Hematopoietic multipotent progenitor cell (in vitro differentiated cells): ENCODE measurements at places on chromosomes 12 and 14. TPM values are rescaled to one million over a fixed set of nuclear protein-coding genes. Genes with fewer than 3 reads are reported as not detected.

BCL11B gene
- under 0.01 TPM for total RNA-seq

SLC25A47 gene
- total RNA-seq, result not detected

TFCP2 gene
- 10.8 TPM for total RNA-seq

PXN gene
- 24.8 TPM for total RNA-seq

FGD6 gene
- total RNA-seq, result 0.27 TPM

TAS2R30 gene
- total RNA-seq, result 7.8 TPM

DNA sequence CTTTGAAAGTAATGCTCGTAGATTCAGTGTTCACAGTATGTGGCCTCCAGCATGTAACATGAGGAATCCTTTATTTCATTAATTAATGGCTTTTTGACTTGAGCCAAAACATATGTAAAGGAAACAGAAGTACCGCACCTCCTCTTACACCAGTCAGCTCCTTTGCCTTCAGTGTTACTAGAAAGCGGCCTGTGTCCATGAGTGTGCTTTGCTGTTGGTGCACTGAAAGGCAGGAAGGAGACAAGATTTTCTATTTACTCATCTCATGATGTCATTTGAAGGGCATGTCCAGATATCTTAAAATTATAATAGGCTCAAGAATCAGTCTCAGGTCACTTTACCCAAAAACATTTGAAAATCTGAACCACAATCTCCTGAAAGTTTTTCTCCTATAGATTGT, 9.9 kb upstream of the CCT2 start:
- no peak for DNase-seq

GRCh38 chr14:60506985-60507829, 1.7 kb upstream of the SIX6 start:
- no peak for DNase-seq

- DNase-seq, result no peak
These were observed 6.0 kb upstream of the CHD4 start for GRCh38 chr12:6613015-6613775.

DNA sequence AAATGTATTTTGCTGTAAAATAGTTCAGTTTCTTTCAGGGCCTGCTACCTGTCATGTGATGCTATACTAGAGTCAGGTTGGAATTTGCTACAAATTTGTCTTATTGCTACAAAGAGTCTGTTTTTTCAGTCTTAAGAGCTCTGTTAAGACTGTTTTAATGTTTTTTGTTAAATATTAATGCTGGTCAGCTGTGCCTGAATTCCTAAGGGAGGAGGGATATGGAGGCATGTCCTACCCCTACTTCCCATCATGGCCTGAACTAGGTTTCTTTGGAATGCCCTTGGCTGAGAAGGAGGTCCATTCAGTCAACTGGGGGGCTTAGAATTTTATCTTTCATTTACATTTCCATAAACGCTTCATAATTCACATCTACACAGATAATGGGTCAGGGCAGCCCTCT, 30.0 kb downstream of the IQSEC3 start:
- no peak for DNase-seq

DNA sequence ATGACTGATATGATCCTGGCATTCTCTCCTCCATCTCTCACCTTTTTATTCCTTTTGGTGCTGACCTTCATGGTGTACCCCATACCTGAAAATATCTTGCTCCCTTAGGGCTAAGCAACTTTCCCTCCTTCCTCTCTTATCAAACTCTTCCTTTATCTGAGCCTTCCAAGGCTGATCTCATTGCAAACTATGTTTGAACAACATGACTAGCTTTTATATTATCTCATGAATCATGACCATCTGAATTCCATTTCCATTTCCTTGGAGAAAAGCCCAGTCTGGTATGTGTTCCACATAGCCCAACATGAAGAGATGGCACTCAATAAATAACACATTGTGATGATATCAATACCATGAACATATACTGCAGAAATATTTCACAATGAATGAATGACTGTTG, 111.6 kb downstream of the TSPAN8 start:
- DNase-seq, result no peak

- DNase-seq, result no peak
These were observed 141.9 kb downstream of the ANO6 start for GRCh38 chr12:45357539-45358417.

DNA sequence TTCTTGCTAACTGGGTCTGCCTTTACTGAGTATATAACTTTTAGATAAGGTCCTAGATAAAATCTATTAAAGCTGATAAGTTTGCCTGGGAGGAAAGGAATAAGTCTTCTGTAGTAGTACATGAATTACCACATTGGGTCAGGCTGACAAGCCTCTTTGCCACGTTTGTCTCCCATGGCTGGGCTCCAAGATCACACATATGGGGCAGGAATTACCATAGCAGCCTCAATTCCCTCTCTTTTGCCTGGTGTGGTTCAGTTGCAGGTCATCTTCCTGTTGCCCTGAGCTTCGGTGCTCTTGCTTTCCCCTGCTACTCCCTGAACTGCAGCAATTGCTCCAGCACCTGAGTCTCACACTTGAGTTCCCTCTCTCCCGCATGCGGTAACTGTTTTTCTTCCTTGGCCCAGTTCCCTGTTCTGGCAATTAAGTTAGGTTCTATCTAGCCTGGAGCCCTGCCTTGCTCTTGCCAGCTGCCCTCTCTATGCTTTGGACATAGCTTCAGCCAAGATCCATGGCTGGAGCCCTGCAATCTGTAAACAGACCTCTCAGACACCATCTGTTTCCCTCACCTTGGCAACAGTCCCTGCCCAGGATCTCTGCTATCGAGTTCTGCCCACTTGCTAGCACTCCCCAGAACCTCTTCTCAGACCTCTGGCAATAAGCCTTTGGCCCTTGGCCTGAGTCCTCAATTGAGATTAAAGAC, 5.8 kb upstream of the GLT8D2 start:
- no peak for DNase-seq

GRCh38 chr12:43795716-43796280, 10.3 kb downstream of the TWF1 start:
- DNase-seq, result no peak

- DNase-seq, result no peak
These were observed 819.2 kb downstream of the FSCB start for GRCh38 chr14:43687921-43688320.

DNA sequence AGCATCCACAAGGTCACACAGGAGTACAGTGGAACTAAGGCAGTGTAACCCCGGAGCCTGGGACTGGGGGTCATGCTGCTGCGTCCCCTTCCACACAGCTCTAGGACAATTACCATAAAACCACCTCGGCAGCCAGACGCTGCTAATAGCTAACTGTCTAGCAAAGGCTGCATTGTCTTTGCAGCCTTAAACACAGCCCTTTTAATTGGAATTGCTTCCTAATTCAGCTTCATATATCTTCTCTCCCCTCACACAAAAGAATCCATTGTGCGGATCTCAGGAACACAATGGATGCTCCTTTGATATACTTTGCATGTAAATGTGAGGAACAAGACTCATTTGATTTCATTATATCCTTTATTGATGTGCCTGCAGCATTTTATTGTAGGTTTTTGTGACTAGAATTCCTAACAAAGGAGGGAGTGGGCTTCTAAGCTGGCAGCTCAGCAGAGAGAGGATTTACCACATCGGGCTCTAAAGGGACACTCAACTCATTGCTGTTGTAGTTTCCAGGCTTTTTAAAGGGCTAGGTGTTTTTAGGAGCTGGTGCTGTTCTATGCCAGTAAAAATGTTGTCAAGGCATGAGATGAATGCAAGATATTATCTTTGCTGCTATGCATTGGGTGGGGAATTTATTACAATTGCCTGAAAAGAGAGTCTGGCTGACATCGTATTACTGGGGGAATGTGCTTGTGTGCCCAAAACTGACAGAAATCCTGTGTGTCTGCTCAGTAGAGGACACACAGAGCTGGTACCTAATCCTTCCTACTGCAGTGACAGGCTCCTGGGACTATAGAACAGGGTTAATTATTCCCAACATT, 30.4 kb upstream of the DACT1 start:
- no peak for DNase-seq

- no peak for DNase-seq
These were observed at the start of gene PTPRB for GRCh38 chr12:70637303-70638085. TSS of gene PTPRB (minus strand) at chr12:70637429. CDS start at chr12:70637395, 34 bp downstream.

DNA sequence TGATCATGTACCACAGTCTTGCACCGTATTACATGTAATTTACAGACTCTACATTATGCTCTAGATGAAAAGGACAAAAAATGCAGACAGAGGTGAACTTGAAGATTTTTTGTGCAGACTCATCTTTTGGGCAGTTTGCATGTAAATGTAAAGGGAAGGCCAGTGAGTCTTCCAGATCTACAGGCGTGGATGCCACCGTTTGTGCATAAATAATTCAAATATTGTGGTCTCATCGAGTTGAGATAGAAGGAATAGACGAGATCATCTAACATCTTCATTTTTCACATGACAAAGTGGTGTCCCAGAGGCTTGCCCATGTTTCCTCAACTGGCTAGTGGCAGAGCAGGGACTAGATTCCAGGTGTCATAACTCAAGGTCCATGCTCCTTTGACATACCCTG, 125.2 kb downstream of the ALX1 start:
- no peak for DNase-seq

- no peak for DNase-seq
These were observed 252.2 kb upstream of the GRIP1 start for GRCh38 chr12:66931091-66931490.

DNA sequence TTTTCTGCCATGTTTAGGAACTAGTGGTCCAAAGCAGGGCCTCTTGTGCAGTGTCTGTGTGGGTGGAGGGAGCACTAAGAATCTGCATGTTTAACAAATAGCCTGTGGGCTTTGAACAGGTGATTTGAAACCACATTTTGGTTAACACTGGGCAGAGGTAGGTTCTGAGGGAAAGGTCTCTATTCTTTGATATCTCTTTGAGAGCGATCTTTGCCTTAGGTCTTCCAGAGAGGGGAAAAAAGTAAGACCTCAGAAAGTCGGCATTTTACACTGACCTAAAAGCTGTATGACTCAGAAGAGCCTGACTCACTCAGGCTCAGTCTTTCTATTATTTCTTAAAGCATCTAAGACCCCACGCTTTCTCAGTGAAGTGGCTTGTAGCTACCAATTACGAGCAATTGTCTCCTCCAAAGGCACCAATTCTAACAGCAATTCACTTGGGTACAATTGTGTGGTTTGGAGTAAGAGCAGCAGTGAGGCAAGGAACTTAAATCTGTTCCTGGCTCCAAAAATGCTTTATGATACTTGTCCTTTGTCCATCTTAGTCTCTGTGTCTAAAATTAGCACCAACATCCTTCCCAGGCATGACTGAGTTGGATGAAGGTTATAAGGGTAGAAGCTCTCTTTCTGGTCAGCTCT, 8.8 kb downstream of the EIF2B2 start:
- no peak for DNase-seq
